ENCODE measurements at places on chromosomes 13 and 19. TPM values are rescaled to one million over a fixed set of nuclear protein-coding genes. Genes with fewer than 3 reads are reported as not detected.
A peak's percentile ranks its signal among the peaks of the same experiment; 100 is the strongest.

- no peak for DNase-seq
Measured at GRCh38 chr19:6682607-6683128, 12.7 kb upstream of the TNFSF14 start.

DNA sequence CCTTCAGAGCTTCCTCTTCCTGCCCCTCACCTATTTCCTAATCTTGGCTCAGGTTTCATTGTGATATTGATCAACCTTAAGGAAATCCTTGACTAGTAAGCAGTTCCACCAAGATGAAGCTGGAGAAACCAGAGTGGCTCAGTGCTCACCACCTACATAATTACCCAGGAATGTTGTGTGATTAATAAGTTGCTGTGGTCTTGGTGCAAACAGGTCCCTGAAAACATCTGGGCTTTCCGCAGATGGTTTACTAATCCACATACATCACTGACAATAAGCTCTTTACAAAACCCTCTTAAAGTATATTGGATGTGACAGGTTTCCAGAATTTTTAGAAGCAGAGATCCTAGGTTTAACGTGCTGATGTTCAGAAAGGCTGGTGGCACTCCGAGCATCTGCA lies 8.6 kb upstream of the SERP2 start:
- DNase-seq: no peak

The INSL3 gene
- 4.3 TPM for total RNA-seq

GRCh38 chr19:51690454-51691073 lies 2.6 kb upstream of the SPACA6 start:
- DNase-seq: peak; percentile 59

DNA sequence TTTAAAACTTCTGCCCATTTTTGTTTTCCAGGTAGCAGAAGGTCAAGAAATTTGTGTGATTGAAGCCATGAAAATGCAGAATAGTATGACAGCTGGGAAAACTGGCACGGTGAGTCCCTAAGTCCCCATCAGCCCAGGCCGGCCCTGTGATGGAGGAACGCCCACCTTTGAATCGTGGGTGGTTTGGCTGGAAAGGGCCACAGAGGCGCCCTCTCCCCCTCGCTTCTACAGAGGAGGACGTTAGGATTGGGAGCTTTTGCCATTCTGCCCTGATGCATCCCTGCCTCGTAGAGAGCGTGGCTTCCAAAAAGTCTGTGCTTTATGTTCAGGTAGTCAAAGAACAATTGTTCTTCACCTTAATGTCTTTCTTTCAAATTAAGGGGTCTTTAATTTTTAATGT lies 60.9 kb downstream of the GGACT start:
- no peak for DNase-seq

DNA sequence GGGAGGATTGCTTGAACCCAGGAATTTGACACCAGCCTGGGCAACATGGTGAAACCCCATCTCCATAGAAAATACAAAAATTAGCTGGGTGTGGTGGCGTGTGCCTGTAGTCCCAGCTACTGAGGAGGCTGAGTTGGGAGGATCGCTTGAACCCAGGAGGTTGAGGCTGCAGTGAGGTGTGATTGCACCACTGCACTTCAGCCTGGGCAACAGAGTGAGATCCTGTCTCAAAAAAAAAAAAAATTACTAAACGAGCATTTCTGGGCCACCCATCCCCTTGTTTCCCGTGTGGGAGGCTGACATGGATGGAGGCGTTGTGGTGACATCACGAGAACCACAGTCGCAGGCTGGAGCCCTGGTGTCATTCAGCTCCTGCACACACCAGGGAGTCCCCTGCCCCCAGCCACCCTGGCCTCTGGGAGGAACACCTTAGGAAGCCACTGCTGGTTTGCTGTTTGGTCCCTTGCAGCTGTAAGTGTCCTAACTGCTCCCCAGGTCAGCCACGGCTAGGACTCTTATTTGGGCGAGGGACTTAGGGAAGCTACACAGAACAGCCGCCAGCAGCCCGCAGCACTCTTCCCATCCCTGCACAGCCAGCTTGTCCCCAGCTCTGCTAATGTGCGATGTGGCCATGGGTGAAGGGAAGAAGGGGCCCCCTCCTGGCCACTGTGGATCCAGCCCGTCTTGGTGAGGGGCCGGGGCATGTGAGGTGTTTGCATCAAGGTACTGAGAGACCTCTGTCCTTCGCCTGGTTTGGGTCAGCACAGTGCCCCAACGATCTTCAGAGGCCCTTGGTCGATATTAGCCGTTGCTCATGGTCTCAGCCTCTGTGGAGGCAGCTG lies 12.7 kb downstream of the NKPD1 start:
- no peak for DNase-seq

All from T-cell (primary cell).